Body of pancreas (tissue), 4 donors: ENCODE measurements at places on chromosomes 16 and 17. TPM values are rescaled to one million over a fixed set of nuclear protein-coding genes. Genes with fewer than 3 reads are reported as not detected.

DNA sequence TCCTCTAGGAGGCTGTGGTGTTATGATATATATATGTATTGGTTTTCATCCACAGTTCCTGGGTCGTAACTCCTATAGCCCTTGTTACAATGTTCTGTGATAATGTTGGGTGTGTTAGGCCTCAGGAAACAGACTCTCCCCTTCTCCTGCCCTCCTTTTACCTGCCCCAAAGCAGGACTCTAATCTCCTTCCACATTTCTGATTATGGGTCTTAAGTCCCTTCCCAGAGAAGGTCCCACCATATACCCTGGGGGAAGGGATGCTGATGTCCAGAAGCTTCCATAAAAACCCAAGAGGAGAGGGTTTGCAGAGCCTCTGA, 450 bp upstream of the C1QBP start:
- peaks cover 24% of the 10 kb centered on the region for H3K4me1 ChIP-seq
- peaks cover 16% of the 10 kb centered on the region for H3K36me3 ChIP-seq
- no peaks in the 10 kb centered on the region for H3K27me3 ChIP-seq
- peak overlapping the region; percentile 76 for H3K27ac ChIP-seq
- no peak for DNase-seq

Gene OR4D1
- not detected for total RNA-seq

Gene GRAP
- total RNA-seq, result 1.8 TPM

DNA sequence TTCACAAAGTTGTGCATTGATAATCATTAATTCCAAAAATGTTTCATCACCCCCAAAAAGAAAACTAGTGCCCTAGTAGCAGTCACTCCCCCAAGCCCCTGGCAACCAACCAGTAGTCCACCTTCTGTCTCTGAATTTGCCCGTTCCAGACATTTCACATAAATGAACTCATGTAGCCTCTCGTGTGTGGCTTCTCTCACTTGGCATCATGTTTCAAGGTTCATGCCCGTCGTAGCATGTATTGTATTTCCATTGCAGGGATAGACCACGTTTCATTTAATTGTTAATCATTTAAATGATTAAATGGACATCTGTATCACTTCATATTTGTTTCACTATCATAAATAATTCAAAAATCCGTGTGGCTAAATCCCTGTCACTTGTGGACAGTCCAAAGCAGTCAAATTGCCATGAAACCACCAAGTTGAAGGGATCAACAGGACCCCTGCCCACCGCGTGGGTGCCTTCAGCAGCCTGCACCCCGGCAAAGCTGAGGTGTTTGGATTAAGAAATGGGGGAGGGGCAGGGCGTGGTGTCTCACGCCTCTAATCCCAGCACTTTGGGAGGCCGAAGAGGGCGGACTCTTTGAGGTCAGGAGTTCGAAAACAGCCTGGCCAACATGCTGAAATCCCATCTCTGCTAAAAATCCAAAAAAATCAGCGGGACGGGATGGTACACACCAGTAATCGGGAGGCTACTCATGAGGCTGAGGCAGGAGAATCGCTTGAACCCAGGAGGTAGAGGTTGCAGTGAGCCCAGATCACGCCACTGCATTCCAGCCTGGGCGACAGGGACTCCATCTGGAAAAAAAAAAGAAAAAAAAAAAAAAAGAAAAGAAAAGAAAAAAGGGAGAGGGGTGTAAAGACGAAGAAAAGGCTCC, 8.7 kb upstream of the FLYWCH2 start:
- H3K4me3 ChIP-seq, result no peak overlapping the region
- peaks cover 4% of the 10 kb centered on the region for H3K4me1 ChIP-seq
- no peak overlapping the region for H3K27ac ChIP-seq
- no peaks in the 10 kb centered on the region for H3K27me3 ChIP-seq
- H3K36me3 ChIP-seq, result no peaks in the 10 kb centered on the region

DNA sequence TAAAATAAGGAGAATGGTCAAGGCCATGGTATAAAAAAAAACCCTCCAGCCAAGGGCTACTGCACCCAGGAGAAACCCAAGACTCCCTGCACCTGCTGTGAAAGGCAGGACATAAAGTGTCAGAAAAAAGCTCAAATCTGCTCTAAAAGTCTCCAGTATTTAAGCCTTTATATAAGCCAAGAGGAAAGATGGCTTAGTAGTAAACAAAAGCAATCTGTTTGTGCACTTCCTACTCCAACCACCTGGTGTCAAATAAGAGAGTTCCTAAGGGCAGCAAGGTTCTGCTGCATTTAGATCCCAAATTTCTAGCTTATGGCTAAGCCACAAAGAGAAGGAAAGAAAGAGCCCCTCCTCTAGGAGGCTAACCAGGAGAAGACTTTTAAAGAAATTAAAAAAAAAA, 20.6 kb downstream of the ACSM1 start:
- H3K27me3 ChIP-seq, result no peaks in the 10 kb centered on the region
- DNase-seq, result peak; percentile 3
- no peak overlapping the region for H3K27ac ChIP-seq
- H3K4me1 ChIP-seq, result peaks cover 54% of the 10 kb centered on the region
- no peaks in the 10 kb centered on the region for H3K36me3 ChIP-seq

- no peaks in the 10 kb centered on the region for H3K36me3 ChIP-seq
- no peak for DNase-seq
Measured at GRCh38 chr17:17042851-17043460, 699 bp downstream of the MPRIP start.

Gene SLC47A1
- total RNA-seq, result not detected

- H3K4me1 ChIP-seq, result no peaks in the 10 kb centered on the region
- H3K36me3 ChIP-seq, result peaks cover 53% of the 10 kb centered on the region
- H3K27me3 ChIP-seq, result no peaks in the 10 kb centered on the region
- DNase-seq, result no peak
- no peak overlapping the region for H3K27ac ChIP-seq
Measured at GRCh38 chr16:15599303-15600070, 43.5 kb downstream of the MARF1 start.

Gene IGFBP4
- 88.7 TPM for total RNA-seq

- H3K4me1 ChIP-seq, result peaks cover 8% of the 10 kb centered on the region
- H3K4me3 ChIP-seq, result no peak overlapping the region
- peak overlapping the region; percentile 42 for H3K27ac ChIP-seq
Measured at GRCh38 chr16:31529937-31530312, 2.2 kb downstream of the AHSP start.

Gene NSRP1
- total RNA-seq, result 19.2 TPM

GRCh38 chr17:65530523-65531255, 30.8 kb downstream of the AXIN2 start:
- H3K27me3 ChIP-seq, result no peaks in the 10 kb centered on the region
- peak overlapping the region; percentile 42 for H3K27ac ChIP-seq
- no peak overlapping the region for H3K4me3 ChIP-seq
- DNase-seq, result no peak
- no peaks in the 10 kb centered on the region for H3K36me3 ChIP-seq

Gene NGFR
- total RNA-seq, result 10.1 TPM

DNA sequence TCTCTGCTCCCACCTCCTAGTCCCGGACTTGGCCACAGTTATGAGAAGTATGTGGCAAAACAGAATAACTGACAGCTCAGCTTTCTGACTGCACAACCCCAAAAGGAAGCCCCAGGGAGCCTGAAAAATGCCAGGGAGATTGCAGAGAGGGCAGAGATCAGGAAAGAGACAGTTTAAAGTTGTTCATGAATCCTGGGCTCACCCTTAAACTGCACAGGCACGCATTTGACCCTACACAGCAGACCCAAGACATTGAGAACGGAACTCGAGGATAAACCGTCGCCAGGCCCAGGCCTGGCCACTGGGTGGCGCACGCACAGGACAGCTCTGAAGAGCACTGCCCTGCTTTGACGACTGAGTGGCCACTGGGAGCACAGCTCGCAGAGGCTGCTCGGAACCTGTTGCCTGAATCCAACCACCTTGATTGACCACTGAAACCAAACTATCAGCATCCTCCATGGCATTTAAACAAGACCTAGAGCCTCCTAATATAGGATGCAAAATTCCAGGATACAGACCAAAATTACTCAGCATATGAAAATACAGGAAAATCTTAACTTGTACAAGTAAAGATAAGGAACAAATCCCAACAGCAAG, 114.0 kb downstream of the C16orf95 start:
- no peak overlapping the region for H3K27ac ChIP-seq
- H3K27me3 ChIP-seq, result no peaks in the 10 kb centered on the region

- H3K36me3 ChIP-seq, result no peaks in the 10 kb centered on the region
- no peaks in the 10 kb centered on the region for H3K4me1 ChIP-seq
- H3K4me3 ChIP-seq, result no peak overlapping the region
- H3K27ac ChIP-seq, result no peak overlapping the region
- H3K27me3 ChIP-seq, result no peaks in the 10 kb centered on the region
Measured at GRCh38 chr16:18055411-18055916, 281.1 kb downstream of the NPIPA8 start.

GRCh38 chr16:11224096-11224893, 31.7 kb downstream of the SOCS1 start:
- H3K36me3 ChIP-seq, result no peaks in the 10 kb centered on the region
- DNase-seq, result peak; percentile 56
- no peaks in the 10 kb centered on the region for H3K4me1 ChIP-seq
- H3K27me3 ChIP-seq, result no peaks in the 10 kb centered on the region

Gene CACNG3
- not detected for total RNA-seq

DNA sequence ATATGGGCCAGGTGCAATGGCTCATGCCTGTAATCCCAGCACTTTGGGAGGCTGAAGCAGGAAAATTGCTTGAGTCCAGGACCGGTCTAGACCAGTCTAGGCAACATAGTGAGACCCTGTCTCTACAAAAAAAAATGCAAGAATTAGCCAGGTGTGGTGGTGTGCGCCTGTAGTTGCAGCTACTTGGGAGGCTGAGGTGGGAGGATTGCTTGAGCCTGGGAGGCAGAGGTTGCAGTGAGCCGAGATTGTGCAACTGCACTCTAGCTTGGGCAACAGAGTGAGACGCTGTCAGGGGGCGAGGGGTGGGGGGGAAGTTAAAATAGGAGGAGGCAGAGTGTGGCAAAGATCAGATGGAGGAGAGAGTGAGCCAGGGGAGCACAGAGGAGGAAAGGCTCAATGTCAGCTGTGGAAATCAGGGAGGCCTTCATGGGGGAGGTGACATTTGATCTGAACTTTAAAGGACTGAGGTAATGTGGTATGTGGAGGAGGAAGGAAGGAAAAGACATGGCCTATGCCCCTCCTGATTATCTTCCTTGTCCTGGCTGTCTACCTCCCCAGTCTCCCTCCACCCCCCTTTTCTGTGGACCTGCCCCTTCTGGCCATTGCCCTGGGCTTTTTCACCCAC, 4.7 kb upstream of the GOT2 start:
- no peaks in the 10 kb centered on the region for H3K36me3 ChIP-seq
- no peak overlapping the region for H3K4me3 ChIP-seq
- no peaks in the 10 kb centered on the region for H3K27me3 ChIP-seq
- no peak for DNase-seq
- no peak overlapping the region for H3K27ac ChIP-seq

Gene FMNL1
- total RNA-seq, result 5.2 TPM

- DNase-seq, result no peak
- H3K27me3 ChIP-seq, result no peaks in the 10 kb centered on the region
- H3K36me3 ChIP-seq, result no peaks in the 10 kb centered on the region
- no peak overlapping the region for H3K4me3 ChIP-seq
- peaks cover 3% of the 10 kb centered on the region for H3K4me1 ChIP-seq
- H3K27ac ChIP-seq, result no peak overlapping the region
Measured at GRCh38 chr17:72370819-72371218, 250.0 kb downstream of the SOX9 start.

Gene ITGAD
- not detected for total RNA-seq

Gene SLC46A1
- total RNA-seq, result 17.6 TPM

DNA sequence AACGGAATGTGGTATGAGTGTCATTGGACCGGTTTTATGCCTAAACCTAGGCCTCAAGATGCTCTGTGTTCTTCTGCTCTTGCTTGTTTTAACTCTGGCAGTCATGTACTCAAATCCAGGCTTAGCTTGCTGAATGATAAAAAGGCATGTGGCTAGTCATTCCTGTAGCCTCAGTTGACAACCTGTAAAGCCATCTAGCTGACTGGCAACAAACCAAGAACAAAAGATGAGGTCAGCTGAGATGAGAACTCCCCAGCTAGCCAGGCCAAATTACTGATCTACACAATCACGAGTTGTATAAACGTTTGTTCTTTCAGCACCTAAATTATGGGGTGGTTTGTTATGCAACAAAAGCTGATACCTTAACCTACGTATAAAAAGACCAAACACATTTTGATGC, 1406.0 kb upstream of the CDH8 start:
- no peaks in the 10 kb centered on the region for H3K27me3 ChIP-seq
- no peak for DNase-seq
- no peaks in the 10 kb centered on the region for H3K4me1 ChIP-seq
- no peak overlapping the region for H3K27ac ChIP-seq
- no peak overlapping the region for H3K4me3 ChIP-seq

GRCh38 chr16:27364493-27365141, 37.4 kb upstream of the IL21R start:
- H3K27ac ChIP-seq, result peak overlapping the region; percentile 64
- no peak overlapping the region for H3K4me3 ChIP-seq
- H3K27me3 ChIP-seq, result no peaks in the 10 kb centered on the region
- H3K4me1 ChIP-seq, result peaks cover 32% of the 10 kb centered on the region
- H3K36me3 ChIP-seq, result peaks cover 10% of the 10 kb centered on the region

Gene FSCN2
- total RNA-seq, result 13.5 TPM

DNA sequence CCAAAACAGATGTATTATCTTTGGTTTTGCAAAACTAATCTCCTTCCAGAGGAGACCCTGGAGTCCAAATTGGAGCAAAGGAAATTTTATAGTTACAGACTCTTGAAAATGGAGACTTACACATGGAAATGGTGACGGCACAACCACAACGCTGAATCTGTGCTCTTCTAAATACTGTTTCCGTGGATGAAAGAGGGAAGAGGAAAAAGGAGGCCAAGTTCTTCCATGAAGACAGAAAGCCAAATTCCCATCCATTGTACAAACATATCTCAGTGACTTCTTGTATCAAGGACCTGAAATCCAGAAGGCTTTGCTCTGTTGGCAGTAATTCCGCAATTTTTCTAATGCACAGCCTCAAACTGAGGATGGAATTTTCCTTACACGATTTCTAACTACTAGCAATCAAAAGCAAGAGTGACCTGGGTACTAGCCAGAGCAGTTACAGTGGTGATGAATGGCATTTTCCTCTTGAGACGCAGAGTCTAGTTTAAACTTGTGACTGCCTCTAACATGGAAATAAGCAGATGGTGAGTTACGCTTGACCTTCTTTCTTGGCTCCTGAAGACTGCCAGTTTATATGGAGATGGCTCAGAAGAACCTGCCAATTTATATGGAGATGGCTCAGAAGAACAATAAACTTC, 38.5 kb downstream of the VPS53 start:
- H3K36me3 ChIP-seq, result peaks cover 4% of the 10 kb centered on the region
- DNase-seq, result no peak
- H3K27me3 ChIP-seq, result no peaks in the 10 kb centered on the region
- no peak overlapping the region for H3K4me3 ChIP-seq
- H3K27ac ChIP-seq, result no peak overlapping the region

Gene CHST4
- 21.8 TPM for total RNA-seq

- no peak within 1 kb of the TSS for H3K4me3 ChIP-seq
- DNase-seq, result peak; percentile 76
- H3K36me3 ChIP-seq, result no peaks in the 10 kb centered on the region
- no peak within 1 kb of the TSS for H3K27ac ChIP-seq
Measured at GRCh38 chr16:21277927-21278706, at the start of gene CRYM. CRYM (minus strand) TSS chr16:21278290; CDS start chr16:21278251, 39 bp downstream.
